ENCODE measurements at places on chromosomes 11 and 22.

DNA sequence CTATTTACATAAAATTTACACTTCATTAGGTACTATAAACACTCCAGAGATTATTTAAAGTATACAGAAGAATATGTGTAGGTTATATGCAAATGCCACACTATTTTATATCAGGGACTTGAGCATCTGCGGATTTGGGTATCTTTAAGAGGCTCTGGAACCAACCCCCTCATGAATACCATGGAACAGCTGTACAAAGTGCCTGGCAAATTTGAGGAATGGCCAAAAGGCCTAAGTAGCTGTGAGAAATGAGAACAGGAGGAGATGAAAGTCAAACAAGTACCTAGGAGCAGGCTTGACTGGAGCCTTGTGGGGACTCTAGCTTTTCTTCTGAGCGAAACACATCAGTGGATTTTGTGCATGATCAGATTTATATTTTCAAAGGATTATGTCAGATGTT is 149.3 kb downstream of the RBFOX2 start:
- DNase-seq: no peak

- DNase-seq: no peak
Measured at GRCh38 chr11:34302046-34302921, 55.5 kb downstream of the ABTB2 start.

DNA sequence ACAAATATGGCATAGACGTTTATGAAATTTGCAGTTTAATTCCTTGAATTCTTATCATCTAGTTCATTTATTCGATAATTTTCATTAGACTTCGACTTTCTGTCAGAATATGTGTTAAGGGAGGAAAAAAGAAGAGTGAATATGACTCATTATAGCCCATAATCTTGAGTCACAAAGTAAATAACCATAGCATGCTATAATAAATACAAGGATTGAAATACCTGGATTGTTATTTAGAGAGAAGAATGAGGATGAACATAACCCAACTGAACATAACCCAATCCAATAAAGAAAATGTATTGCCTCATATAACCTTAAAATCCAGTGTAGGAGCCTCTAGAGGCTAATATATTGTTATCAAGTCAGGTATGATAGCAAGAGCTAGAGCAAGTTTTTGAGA is 1858.3 kb upstream of the RAG2 start:
- DNase-seq: no peak

DNA sequence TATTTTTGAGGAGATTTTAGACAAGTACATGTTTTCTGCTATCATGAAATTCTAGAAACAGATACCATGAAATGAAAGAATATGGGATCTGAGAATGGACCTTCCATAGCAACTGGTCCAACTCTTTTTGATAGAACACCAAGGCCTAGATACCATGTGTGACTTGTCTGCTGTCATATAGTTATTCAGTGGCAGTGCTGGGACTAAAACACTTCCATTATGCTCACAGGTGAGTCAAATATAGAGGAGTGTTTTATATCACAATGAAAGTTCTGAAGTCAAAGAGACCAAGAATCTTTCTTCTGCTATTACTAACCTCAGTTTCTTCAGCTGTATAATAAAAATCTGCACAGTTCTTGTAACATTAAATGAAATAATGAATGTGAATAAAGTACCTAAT is 276.9 kb downstream of the DCDC1 start:
- no peak for DNase-seq

DNA sequence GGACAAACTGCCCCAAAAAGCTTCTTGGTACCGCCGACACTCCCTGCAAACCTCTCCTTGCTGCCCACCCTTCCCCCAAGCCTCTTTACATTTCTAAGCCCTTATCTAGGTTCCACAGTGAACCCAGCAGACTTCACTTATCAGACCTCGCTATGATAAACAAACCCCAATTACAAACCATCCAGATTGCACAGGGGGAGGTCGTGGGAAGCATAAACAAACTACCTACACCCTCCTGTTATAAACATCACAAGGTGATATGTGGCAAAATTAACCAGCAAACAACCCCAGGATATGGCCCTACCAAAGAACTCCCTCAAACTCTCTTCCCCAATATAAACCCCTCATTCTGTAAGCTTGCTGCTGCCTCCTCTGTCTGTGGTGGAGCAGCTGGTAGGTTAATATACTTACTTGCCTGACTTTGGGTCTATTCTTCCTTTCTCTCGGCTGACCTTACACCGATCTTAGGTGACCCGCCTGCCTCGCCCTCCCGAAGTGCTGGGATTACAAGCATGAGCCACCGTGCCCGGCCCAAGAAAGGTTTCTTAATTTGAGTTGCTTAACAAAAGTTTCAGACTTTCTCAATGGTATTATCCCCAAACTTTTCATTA is 66.0 kb upstream of the TENM4 start:
- no peak for DNase-seq

- DNase-seq: no peak
Measured at GRCh38 chr11:21814169-21814568, 378.7 kb upstream of the ANO5 start.

DNA sequence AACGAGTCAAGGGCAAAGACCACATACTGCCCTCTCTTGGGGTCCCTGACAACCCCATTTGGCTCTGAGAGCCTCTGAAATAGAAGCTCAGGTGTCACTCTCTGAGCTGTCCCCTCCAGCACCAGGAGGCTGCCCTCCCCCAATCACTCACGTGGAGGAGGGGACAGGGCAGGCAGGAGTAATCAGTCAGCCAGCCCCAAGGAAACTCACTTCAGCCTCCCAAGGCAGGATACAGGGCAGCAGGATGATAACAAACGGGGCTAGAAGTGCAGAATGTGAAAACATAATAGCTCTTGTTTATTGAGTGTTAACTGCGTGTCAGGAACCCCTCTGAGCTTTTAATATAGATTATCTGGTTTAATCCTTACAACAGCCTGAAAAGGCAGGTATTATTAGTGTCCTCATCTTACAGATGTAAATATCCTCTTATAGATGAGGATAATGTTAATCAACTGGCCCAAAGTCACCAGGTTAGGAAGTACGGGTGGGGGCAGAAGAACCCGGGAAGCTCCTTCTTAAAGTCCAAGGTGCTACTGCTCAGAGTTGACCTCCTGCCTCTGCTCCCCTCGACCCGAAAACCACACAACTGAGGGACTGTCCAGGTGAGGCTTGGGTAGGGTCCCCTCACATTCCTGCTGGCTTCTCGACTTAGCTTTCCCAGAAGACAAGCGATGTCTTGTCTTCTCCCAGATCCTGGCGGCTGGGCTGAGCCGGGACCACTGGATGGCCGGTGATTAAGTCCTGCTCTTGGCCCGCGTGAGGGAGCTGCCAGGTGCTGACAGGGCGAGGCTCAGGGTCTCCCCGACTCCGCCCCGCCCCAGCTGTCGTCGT is 2.7 kb downstream of the CHRM4 start:
- no peak for DNase-seq

Data from NCI-H1436 (cell line).